Hippocampal formation (tissue), 2 donors: ENCODE measurements at places on chromosomes 4 and X.

DNA sequence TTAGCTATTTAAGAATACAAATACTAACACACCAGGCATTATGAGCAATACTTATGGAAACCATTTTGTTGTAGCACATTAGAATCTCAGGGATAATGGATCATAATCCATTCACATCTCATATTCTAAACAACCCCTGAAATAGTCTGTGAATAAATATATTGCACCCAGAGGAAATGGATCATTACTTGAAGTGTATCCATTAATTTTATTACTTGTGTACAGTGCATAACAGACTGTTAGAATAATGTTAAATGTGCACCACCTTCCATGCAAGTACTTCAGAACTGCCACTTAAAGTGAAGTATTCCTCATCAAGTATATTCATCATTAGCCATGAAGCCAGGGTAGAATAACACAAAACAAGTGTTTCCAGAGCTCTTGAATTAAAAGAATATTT lies 715.5 kb downstream of the DMD start:
- no peak for DNase-seq

DNA sequence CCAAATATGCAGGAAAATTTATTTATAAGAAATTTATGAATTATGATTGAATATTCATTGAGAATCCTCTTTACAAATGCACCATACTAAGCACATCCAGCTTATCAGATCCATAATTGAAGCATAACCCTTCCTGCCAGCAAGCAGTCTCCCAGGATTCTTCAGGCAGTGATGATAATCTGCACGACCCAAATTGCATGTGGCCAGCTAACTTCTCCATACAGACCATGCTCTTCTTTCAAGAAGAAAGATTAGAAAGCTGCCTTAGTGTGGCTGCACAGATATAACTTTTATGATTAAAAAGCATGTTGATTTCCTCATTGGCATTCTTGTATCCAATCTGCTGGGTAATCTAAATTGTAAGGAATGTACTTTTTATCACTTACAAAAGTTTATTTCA lies 3.3 kb upstream of the CBR4 start:
- no peak for DNase-seq

DNA sequence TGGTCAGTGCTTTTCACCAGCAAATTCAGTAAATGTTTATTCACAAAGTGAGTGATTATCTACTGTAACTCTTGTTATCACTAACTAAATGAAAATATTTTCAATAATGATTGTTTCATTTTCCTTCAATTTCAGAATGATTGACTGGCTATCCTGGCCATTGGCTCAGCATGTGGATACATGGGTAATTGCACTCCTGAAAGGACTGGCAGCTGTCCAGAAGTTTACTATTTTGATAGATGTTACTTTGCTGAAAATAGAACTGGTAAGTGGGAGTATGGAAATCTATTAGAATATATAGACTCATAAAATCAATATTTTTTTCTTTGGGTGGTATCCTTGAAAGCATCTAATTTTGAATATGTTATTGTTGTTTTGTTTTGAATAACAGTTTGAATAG lies 10.9 kb downstream of the USP38 start:
- DNase-seq: no peak

DNA sequence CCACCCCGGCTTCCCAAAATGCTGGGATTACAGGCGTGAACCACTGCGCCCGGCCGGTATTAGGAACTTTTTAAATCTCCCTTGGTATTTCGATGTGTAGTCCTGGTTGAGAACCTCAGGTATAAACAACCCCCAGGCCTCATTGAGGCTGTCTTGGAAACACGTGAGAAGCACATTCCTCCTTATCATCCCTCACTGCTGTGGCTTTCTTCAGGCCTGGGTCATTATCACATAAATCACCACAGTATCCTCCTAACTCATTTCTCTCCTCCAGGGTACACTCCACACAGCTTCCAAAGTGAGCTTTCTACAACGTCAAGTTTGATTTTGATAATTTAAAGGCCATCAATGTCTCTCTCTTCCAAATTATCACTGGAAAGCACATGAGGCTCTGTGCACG lies 198.2 kb downstream of the DCHS2 start:
- no peak for DNase-seq
